A549 treated with CORT108297 at 1 μM for 4 hours (cell line): ENCODE measurements at places on chromosomes 7 and 10. TPM values are rescaled to one million over a fixed set of nuclear protein-coding genes. Genes with fewer than 3 reads are reported as not detected.

The ELAPOR2 gene
- 0.05 to 0.12 TPM (median 0.07 TPM) in 3 of 5 replicates, not detected in the others for total RNA-seq

The ITIH5 gene
- 0.06 to 0.16 TPM (median 0.08 TPM) in 5 replicates for total RNA-seq

The SPDYE9 gene
- not detected in 5 replicates for total RNA-seq

The KEL gene
- not detected in 5 replicates for total RNA-seq

The GIMAP6 gene
- not detected in 5 replicates for total RNA-seq

The MSMB gene
- total RNA-seq, result not detected in 5 replicates

The C7orf57 gene
- total RNA-seq, result 0.14 to 0.57 TPM (median 0.21 TPM) in 5 replicates

The INHBA gene
- total RNA-seq, result 0.42 to 1.3 TPM (median 0.74 TPM) in 5 replicates

The STEAP2 gene
- 3.4 to 4.7 TPM (median 4.4 TPM) in 5 replicates for total RNA-seq

The TMEM72 gene
- not detected in 5 replicates for total RNA-seq

The ZNF239 gene
- total RNA-seq, result 2.3 to 4.5 TPM (median 2.5 TPM) in 5 replicates

The ZNF853 gene
- 1.8 to 2.9 TPM (median 2.2 TPM) in 5 replicates for total RNA-seq

The LRRN3 gene
- 0.03 to 0.09 TPM (median 0.05 TPM) in 4 of 5 replicates, not detected in the other for total RNA-seq

The TSPAN33 gene
- 5.3 to 6.8 TPM (median 6.0 TPM) in 5 replicates for total RNA-seq

The IL6 gene
- 0.59 to 4.5 TPM (median 2.5 TPM) in 5 replicates for total RNA-seq

The ZC3HAV1L gene
- 4.3 to 8.1 TPM (median 6.6 TPM) in 5 replicates for total RNA-seq
